T1000 (cell line): ENCODE measurements at places on chromosomes 5 and 9.
A peak's percentile ranks its signal among the peaks of the same experiment; 100 is the strongest.

DNA sequence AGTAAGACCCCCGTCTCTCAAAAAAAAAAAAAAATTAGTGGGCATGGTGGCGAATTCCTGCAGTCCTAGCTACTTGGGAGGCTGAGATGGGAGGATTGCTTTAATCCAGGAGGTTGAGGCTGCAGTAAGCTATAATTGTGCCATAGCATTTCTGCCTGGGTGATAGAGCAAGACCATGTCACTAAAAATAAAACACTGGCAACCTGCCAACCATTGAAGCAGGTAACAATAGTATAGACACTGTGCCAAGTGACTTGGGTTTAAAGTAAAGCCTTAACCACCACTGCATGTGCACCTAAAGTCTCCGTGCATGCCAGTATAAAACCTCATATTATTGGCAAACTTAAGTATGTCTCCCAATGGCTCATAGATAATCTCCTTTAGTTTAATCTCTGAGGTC lies 3.4 kb upstream of the APBA1 start:
- DNase-seq = no peak

DNA sequence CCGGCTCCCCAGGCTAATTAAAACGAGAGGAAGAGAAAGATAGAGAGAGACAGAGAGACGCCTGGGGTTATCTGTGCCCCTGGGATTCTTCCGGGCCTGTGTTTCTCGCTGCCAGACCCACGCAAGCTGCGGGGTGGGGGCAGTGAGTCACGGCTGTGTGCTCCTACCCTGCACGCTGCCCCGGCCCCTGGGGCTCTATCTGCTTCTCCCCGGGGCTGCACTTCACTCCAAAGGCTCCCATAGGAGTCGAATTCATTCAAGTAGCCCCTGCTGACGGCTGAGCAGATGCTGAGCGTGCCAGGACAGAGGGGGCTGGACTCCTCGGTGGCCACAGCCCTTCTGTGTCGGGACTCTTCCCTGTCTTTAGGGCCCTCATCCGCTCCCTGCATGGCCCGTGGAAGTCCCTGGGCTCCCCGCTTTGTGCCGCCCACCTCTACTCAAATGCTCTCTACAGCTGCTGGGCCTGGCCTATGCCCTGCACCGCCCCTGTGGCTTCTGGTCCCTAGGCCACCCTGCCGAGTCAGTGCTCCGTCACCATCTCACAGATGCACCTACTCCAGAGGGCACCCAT lies 22.8 kb downstream of the SARDH start:
- DNase-seq = peak; percentile 86

- DNase-seq = no peak
Observed at GRCh38 chr5:170095646-170096045, 10.1 kb upstream of the FOXI1 start.

DNA sequence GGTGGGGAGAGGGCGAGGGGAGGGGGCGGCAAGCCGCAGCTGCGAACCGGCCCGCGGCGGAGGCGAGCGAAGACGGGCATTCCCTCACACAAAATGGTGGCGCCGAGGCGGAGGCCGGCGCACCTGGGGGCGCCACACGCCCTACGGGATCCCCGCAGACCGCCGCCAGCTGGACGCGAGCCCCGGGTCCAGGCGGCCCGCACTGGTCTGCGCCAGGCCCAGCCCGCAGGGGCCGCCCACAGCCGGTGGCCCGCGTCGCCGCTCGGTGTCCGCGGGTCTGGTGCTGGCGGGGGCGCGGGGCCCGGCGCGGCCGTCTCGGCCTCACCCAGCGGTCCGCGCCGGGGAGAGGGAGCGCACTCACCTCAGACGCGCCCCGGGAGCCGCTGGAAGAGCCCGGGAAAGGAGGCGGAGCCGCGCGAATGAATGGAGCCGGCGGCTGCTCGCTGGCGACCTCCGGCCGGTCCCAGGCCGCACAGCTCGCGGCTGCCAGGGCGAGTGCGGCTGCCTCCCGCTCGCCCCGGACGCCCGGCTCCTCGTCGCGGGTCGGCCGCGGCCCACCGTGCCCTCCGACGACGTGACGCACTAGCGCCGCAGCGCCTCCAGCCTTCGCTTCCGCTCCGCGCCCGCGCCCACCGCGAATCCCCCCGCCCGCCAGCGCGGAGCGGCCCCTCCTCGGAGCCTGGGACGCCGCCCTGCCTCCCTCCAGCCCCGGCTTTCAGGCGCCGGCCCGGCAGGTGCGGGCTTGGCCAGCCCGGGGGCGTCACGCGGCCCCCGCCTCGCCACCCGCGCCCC lies at the start of gene FAM169A:
FAM169A (minus strand) TSS at position 584 of the 792 bp plus-strand sequence. CDS start 24,711 bp downstream, outside the sequence.
- DNase-seq = peak; percentile 7

DNA sequence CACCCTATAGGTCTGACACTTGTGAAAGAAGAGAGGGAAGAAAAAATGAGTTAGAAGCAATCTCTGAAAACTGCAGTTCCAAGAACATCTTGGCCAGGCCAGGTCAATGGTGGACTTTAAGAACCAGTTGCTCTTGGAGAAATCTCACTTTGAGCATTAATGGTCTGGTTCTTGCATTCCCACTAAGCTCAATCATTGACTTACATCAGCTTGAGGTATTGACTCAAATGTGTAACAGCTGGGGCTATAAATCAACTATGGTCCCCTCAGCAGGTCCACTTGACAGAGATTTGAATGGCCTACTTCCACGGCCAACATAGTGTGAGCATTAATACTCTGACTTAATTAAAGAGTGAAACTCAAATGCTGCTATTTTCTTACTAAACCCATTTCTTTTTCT lies 357.8 kb upstream of the RGMB start:
- DNase-seq = no peak

DNA sequence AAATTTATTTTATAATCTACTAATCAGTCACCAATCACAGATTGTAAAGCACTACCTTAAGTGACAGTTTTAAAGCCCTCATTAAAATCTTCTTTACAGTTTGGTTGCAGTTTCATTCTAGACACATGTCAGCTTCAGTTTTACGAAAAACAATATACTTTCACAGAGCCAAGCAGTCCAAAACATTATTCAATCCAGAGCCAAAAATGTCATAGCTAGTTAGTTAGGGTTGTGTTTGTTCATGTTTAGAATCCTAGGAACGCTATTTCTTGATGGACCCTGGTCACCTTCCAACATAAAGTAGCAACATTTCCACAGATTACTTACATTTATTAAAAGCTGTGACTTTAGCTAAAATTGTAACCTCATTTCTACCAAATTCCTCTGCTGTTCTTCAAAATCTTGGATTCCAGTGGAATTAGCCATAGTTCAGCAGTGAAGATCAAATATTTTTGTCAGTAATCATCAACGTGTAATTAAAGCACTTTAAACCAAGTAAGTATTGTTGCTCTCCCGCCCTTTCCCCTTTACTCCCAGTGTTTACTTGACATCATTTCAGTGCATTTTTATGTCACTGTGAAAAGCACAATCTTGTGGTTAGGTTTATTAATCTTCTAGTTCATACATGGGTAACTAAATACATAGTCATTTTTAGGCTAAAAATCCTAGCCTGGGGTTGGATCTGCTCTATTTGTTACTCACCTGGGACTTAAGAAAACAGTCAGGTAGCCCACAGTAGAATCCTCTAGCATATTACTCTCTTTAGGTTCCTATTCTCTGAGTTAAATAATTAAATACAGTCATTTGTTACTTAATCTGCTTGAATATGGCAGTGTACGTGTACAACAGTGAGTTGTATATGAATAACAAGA lies 74.3 kb downstream of the NIPBL start:
- DNase-seq = no peak

DNA sequence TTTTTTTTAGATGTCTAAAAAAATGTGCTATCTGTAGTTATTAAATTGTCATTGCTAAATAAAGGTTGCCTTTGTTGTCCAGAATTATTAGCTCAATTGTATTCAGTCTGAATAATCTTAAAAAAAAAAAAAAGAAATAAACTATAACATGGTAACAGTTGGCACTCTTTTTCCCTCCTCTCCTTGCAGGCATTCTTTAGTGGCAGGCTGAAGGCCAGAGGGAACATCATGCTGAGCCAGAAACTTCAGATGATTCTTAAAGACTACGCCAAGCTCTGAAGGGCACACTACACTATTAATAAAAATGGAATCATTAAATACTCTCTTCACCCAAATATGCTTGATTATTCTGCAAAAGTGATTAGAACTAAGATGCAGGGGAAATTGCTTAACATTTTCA lies 87.6 kb upstream of the FAM170A start:
- DNase-seq = no peak

GRCh38 chr9:116491219-116491618 lies 195.9 kb upstream of the TRIM32 start:
- DNase-seq = no peak

DNA sequence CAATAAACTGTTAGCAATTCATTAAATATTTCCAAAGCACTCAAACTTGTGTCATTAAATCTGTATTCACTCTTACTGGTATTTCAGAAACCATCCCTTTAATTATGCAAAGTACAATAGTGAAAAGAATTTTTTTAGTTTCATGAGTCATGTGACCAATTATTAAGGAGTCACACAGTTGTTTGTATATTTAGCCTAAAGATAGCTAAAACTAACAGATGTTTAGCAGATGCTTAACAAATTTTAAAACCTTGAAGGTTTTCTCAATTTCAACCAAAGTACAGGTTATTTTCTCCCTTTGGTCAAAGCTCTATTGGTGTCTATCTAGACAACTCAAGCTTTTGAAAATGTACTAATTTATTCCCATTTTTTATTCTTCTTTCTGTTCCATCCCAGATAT lies 44.1 kb downstream of the PJA2 start:
- no peak for DNase-seq

- DNase-seq = no peak
Observed at GRCh38 chr5:97365918-97366317, 182.9 kb upstream of the RIOK2 start.

- DNase-seq = no peak
Observed at GRCh38 chr9:33257276-33257675, 7.2 kb downstream of the BAG1 start.

DNA sequence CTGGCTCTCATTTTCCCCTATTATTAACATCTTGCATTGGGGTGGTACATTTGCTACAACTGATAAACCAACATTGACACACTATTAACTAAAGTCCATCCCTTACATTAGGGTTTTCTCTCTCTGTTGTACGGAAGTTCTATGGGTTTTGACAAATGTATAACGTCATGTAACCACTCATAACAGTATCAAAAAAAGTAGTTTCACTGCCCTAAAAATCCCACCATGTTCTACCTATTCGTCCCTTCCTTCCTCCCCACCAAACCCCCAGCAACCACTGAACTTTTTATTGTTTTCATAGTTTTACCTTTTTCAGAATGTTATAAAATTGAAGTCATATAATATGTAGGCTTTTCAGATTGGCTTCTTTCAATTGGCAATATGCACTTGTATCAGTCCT lies 40.1 kb downstream of the MLLT3 start:
- DNase-seq = no peak

DNA sequence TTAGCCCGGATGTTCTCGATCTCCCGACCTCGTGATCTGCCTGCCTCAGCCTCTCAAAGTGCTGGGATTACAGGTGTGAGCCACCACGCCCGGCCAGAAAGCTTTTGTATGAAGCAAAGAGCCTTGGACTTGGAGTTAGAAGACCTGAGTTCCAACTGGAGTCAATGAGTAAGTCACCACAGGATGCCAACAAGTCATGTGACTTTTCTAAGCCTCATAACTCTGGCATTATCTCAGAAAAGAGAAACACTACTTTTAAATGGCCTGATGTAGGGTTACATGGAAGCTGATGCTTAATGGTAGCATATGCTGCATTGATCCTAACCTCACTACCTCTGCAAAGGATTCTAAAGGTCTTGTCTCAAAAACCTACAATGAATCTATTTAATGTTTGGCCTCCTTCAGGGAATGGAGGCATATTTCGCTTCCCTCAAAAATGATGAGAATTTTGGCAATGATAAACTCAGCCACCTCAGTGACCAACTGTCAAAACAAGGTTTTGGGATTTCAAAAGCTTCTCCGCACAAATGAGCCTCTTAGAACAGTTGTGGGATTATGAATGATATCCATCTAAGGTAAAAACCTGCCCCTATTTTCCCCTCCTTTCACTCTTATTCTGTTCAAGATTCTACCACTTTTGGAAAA lies 236.8 kb downstream of the ACTL7B start:
- no peak for DNase-seq

DNA sequence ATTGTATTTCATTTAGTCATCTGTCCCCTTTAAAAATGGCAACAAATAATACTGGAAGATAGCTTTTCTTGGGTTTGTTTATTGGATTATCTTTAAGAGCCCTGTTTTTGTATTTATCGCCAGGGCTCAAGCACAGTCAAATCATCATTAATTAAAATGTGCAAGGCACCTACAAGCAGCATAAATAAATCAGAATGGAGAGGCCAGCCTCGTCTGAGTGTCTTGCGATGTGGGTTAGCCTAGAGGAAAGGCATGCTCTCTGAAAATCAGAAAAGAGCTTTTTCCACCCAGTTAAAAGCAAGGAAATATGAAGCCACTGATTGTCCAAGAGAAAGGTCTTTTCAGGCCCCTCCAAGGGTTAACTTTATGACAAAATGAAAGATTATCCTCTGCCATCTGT lies 31.8 kb downstream of the ZFAND5 start:
- DNase-seq = no peak

- DNase-seq = peak; percentile 81
Observed at GRCh38 chr5:55868846-55869245, 17.7 kb downstream of the IL31RA start.

DNA sequence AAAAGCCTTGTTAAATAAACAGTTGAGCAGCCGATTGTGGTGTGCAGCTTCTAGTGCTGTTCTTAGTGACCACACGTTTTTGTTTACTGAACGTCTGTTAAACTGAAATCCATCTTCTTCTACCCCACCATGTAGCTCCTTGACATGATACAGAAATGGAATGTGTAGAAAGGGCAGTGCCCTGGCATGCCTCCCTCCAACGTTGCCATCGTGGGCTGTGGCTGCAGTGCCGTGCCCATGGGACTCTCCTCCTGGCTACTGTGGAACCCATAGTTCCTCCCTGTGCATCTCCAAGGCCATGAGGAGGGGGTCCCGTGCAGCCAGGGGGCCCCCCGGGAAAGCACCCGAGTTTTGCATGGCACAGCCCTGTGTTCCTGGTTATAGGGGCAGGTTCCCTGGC lies 23.3 kb upstream of the TGFBI start:
- no peak for DNase-seq
